Renal pelvis (tissue), 12 donors: ENCODE measurements at places on chromosomes 12 and 14. TPM values are rescaled to one million over a fixed set of nuclear protein-coding genes. Genes with fewer than 3 reads are reported as not detected.

- DNase-seq: no peak
Observed at GRCh38 chr12:6333029-6333428, 8.8 kb downstream of the TNFRSF1A start.

DNA sequence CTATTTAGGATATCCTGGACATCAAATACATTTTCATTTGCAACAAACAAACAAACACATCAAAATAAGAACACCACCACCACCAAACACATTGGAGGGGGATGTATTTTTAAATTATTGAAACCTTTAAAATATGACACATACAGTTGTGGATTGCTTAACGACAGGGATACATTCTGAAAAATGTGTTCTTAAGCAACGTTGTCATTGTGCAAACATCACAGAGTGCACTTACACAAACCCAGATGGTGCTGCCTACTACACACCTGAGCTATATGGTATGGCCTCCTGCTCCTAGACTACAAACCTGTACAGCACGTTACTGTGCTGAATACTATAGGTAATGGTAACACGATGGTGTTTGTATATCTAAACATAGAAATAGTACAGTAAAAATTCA lies 19.4 kb downstream of the PYGL start:
- no peak for DNase-seq

GRCh38 chr12:123126294-123127181 lies 24.4 kb downstream of the PITPNM2 start:
- DNase-seq: no peak

GRCh38 chr12:103832048-103832997 lies 8.7 kb downstream of the NT5DC3 start:
- no peak for DNase-seq

- no peak for DNase-seq
Observed at GRCh38 chr14:50875359-50876070, 3.7 kb downstream of the ABHD12B start.

GRCh38 chr14:29847056-29847380 lies 80.6 kb downstream of the PRKD1 start:
- no peak for DNase-seq

RHEBL1 gene
- 1.6 TPM for polyA plus RNA-seq

POTEM gene
- not detected for polyA plus RNA-seq
